Activated CD8-positive, alpha-beta T cell treated with anti-CD3 and anti-CD28 coated beads for 36 hours (primary cell): ENCODE measurements at places on chromosomes 2 and 18.
A peak's percentile ranks its signal among the peaks of the same experiment; 100 is the strongest.

- DNase-seq: no peak
Observed at GRCh38 chr2:160425434-160426151, 68.0 kb downstream of the RBMS1 start.

DNA sequence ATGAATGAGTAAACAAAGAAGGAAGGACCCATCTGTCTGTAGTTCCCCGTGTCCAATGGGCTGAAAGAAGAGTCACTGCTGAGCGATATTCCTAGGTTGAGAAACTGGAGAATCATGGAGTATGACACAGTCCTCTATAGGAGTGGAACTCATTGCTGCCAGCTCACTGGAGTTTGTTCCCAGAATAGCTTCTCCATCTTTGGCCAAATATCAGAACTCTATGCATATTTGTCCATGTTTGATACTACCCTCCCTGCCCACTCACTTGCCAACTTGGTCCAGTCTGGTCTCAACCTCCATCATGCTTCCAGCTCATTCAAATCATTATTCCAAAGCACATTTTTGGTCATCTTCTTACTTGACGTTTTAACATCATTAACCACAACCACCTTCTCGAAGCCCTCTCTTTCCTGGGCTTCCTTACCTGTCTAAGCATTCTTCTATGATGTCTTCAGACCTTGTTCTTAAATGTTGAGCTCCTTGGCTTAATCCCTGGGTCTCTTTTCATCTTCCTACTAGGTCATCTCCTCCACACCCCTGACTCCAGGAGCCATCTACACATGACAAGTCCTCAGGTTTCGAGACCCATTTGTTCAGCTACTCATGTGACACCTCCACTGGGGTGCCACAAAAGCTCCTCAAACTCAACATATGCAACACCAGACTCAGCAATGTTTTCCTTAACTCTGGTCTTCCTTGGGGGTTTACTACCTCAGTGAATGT, 221.6 kb downstream of the MYCN start:
- no peak for DNase-seq

DNA sequence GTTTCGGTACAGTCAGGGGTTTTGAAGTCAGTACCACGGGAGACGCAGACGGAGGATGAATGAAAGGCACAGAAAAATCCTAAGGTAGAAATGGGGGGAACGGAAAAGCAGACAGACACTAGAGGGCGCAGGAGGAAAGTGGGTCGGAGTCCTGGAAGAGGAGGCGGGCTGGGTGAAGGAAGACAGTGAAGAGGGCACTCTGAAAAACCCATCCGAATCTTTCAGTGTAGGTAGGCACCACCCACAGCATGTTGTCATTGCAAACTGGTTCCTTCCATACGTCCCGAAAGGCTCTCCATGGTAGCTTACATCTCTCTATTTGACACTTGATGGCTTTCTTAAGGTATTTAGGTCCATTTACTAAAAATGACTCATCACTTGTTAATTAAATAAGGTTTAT, 18.5 kb upstream of the ZNF236 start:
- DNase-seq: peak; percentile 82

DNA sequence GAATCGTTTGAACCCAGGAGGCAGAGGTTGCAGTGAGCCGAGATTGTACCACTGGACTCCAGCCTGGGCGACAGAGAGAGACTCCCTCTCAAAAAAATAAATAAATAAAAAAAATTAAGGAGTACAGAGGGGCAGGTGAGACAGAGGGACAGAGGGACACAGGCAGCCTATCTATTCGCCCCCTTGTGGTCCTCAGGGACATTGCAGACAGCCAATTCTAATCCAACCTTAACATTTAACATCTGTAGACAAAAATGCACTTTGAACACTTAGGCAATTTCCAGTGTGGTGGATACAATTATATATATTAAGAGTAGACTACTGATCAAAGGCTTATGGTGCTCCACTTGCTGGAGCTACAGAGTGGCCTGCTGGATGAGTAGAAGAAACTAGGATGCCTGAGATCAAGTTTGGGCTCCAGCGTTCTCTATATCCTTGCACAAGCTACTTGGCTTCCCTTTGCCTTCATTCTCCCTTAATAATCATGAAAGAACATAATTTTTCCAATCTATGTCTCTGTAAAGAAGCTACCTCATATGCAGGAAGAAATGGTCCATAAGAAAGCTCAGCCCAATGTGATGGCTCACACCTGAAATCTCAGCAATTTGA, 8.2 kb upstream of the SMARCAL1 start:
- DNase-seq: peak; percentile 65

DNA sequence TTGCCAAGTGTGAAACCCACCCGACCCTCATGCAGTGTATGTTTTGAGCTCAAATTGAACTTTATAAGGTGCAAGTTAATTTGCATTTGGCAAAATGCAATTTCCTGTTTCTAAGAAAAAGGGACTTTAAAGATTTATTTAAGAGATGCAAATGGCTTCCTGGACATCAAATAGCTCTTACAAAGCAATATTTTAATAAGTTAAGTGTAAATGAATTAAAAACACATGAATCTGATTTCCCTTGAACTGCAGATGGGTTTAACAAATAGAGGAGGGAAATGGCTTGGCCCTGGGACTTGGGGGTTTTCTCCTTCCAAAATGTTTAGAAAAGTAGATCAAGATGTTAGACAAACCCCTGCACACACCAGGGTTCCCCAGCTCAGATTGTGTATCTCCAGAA, 116.0 kb downstream of the EN1 start:
- DNase-seq: no peak

GRCh38 chr2:188931361-188931760, 42.8 kb upstream of the COL3A1 start:
- DNase-seq: no peak

DNA sequence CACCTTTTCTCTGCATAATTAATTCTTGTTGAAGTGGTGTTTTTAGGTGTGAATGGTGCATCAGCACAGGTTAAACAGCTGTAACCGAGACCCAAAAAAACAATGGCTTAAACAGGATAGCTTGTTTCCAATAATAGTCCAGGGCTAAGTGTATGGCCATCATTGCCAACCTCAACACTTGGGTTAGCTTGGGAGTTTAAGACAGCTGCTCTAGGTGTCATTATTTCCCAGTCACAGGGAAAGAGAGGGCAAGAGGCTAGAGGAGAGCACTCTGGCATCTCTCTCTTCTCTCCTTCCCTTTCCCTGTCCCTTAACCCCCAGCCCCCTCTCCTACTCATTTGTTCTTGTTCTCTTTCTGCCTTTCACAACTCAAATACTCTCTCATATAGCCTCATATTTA, 21.1 kb downstream of the BIRC6 start:
- DNase-seq: no peak

DNA sequence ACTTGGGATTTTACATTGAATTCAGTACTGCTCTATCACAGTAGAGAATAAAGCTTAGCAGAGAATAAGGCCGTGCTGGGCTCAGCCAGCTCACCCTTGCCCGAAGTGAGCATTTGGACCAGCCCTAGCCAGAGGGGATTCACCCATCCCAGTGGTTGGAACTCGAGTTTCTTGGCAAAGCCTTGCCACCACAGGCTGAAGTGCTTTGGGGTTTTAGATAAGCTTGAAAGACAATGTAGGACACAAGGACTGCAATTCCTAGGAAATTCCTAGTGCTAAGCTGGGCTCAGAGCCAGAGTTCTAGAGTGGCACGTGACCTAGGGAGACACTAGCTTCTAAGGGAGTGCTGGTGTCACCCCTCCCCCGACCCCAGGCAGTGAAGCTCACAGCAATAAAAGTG, 28.0 kb downstream of the SERPINB11 start:
- DNase-seq: no peak

DNA sequence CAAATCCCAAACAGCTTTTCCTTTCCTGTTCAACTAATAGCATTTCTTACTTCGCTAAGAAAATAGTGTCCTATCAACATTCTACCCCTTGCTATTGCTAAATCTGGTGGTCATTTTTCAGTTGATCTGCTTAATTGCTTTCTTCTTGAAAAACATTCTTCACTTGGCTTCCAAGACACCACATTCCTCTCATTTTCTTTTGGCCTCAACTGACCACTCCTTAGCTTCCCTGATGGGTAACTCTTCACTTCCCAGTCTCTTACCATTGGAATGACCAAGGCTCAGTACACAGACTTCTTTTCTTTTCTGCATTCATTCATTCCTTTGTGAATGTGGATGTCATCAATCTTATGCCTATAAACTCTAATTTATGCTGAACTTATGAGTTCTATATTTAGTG, 230.8 kb upstream of the CDH2 start:
- DNase-seq: no peak

GRCh38 chr18:75216911-75217689, 6.5 kb downstream of the TSHZ1 start:
- no peak for DNase-seq
